COLO829 (cell line): ENCODE measurements at places on chromosomes 16 and 17.

DNA sequence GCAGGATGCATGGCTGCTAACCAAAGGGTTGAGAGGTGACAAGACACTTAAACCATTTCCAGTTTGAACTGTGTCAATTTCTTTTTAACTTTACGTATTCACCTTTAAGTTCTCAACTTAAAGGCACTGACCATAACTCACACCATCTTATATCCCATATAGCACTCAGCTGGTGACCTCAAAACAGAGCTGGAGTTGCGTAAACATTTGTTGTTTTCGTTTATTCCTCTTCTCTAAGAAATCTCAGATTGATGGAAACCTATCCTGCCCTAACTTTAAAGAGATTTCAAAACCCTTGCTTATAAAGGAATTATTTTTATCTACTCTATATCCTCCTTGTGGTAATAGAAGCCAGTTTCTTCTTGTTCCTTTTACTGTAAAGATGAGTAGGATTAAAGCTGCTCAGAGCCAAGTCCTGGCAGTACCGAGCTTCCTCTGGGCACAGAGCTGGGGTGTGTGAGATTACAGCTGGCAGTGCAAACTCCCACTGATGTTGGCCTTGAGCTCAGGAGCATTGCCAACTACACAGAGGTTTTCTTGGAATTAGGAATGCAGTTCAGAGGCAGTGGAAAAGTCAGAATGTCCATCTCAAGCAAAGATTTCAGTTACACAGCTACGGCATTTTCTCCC lies 1.3 kb downstream of the KCTD2 start:
- DNase-seq, result no peak

DNA sequence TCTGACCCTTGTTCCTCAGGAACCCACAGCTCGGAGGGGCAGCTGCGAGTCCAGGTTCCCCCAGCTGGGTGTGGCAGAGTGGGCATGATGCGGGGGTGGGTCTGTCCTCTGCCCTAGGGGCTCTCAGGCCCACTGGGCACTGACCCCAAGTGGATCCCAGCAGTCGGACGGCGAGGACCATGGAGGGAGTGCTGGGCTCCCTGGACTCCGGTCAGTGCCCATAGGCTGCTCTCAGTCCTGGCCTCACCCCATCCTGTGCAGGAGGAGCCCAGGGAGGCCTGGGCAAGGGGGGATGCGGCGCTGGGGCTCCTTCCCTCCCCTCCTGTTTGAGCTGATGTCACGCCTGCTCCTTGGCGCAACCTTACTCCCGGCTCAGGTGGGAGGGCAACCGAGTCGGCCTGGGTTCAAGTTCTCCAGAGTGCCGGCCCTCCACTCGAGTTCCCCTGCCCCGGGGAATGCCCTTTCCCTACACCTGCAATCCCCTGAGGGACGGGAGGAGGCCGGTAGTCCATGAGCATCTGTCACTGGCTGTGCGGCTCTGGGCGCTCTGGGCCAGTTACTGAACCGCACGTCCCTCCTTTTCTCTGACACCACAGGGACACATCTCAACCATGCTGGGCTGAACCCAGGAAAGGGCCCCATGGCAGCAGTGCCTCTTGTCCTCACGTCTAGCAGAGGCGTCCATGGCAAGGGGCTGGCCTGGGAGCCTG lies 52.6 kb upstream of the ACSF3 start:
- DNase-seq, result no peak

GRCh38 chr17:78865682-78866390 lies 25.2 kb upstream of the USP36 start:
- DNase-seq, result no peak

- no peak for DNase-seq
Measured at GRCh38 chr16:8611886-8612600, 9.5 kb upstream of the METTL22 start.

- no peak for DNase-seq
Measured at GRCh38 chr17:68602289-68602688, 1.1 kb upstream of the FAM20A start.

DNA sequence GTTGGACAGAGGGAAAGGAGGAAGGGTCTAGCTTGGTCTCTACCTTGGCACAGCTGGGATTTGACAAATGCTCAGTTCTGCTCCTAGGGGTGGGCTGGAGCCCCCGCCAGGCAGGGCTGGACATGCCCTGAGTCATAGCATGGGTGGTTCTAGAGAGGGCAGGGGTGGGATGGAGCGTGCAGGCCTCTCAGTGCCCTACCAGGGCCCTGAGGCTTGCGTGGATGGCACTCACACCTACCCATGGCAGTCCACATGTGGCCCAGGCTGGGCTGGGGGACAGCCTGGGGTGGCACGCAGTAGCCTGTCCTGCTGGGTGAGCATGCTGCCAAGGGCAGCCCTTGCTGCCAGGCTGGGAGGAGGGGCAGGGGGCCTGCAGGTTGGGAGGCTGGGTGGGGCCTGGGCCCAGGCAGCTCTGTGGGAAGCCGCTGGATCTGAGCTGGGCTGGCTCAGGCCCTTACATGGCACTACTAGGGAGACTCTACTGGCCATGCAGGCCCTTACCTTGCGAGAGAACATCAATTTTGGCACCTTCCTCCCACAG lies 11.2 kb downstream of the DOC2B start:
- DNase-seq, result no peak

DNA sequence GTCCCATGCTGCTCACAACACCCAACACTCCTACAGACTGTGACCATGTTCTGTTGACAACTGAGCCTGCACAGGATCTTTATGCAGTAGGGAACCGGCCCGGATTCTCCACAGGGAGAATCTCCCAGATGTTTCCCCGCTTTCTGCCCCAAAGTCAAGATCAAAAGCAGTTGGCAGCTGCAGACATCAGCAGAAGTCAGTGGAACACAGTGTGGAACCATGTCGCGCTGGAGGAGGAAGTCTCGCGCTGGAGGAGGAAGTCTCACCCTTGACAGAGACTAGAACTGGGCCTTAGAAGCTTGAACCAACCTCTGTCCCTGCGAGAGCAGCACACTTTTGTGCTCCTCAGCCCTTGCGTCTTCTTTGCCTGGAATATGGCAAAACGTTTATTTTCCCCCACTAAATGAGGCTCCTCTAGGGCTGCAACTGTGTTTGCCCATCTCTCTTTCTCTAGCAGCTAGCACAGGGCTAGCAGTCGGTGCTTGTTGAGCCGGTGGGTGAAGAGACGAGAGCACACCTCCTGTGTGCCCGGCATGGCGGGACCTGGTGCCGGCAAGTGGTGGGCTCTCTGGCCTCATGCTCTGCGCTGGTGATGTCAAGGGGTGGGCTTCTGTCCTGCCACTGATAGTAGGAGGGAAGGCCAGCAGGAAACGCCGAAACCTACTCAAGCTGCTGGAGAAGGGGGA lies 2.1 kb upstream of the MRC2 start:
- no peak for DNase-seq

DNA sequence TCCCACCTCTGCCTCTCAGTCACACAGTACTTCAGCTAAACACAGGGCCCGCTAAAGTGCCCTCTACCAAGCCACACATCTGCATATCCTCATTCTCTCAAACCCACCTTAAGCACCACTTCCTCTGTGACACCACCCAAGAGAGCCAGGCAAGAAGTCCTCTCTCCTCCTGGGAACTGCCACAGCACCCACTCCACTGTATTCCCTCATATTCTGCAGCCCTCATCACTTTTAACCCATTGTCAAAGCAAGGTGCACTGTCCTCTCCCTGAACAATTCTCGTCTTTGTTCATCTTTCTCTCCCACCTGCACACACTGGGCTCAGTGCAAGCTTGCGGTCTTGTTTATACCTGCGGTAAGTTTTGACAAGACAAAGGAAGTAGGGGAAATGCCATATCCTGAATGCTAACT lies 13.6 kb downstream of the CHD9 start:
- DNase-seq, result no peak

GRCh38 chr17:62755141-62755851 lies 52.8 kb downstream of the MARCHF10 start:
- no peak for DNase-seq

- no peak for DNase-seq
Measured at GRCh38 chr16:68466174-68466573, 17.9 kb upstream of the SMPD3 start.

DNA sequence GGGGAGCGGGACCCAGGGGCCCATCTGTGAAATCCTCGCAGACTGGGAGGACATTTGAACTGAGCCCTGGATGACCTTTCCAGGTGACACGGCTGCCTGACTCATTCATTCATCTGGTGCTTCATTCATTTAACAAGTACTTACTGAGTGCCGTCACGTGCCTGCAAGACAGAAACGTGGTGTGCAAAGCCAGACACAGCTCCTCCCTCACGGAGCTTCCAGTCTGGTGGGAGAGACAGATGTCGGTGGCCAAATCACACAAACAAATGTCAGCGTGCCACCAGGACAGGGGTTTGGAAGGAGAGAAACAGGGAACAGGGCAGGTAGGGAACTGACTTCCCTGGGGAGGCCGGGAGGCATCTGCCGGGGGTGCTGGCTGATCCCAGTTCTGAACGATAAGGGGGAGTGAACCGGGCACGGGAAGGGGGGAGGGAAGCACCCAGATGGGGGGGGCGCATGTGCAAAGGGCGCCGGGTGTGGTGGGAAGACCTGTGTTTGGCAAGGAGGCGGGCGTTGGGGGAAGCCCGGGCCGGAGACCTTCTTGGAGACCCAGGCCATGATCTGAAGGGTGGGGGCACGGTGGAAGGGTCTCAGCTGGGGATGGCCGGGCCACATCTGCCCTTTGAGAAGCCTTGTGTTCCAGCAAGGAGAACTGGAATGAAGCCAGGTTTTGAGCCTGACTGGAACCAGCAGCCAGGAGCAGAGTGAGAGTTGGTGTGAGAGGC lies 93.6 kb upstream of the CIBAR2 start:
- DNase-seq, result no peak

GRCh38 chr17:79947351-79948031 lies 88.2 kb downstream of the TBC1D16 start:
- DNase-seq, result no peak

- DNase-seq, result no peak
Measured at GRCh38 chr16:4839942-4840341, 7.1 kb downstream of the GLYR1 start.

- no peak for DNase-seq
Measured at GRCh38 chr16:17335826-17336529, 134.8 kb downstream of the XYLT1 start.

DNA sequence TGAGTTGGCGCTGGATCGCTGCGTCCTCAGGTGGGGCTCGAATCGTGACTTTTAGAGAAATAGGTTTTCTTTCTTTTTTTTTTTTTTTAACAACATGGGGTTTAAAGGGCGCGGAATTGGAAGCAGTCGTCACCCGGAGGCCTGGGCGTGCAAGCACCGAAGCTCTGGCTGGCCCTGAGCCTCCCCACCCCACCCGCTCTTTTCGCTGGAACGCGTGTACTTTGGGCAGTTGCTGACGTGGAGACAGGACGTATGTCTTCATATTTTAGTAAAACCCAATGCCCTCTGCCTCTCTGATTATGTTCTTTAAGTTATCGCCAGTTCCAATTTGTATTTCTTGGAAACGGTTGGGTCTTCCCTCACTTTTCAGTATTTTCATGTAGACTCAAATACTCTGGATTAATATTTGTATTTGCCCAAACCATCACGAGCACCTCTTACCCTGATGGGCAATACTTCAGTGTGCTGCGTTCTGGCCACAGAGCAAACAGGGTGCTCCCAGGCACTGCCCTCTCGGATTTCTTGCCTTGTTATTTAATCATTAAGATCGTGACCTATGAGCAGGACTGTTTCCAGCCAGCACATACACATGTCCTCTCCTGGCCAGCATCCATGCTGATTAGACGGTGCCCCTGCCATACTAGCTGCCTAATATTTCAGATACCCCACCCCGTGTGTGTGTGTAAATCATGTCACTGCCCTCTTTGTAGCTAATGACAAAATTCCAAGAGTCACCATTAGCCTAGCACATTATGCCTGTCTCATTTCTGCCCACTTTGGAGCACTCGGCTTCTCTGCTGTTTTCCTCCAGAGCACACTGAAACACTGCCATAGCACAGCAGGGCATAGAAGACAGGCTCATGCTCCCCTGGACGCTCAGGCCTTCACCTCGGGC lies 805 bp upstream of the C16orf95 start:
- peak; percentile 6 for DNase-seq

DNA sequence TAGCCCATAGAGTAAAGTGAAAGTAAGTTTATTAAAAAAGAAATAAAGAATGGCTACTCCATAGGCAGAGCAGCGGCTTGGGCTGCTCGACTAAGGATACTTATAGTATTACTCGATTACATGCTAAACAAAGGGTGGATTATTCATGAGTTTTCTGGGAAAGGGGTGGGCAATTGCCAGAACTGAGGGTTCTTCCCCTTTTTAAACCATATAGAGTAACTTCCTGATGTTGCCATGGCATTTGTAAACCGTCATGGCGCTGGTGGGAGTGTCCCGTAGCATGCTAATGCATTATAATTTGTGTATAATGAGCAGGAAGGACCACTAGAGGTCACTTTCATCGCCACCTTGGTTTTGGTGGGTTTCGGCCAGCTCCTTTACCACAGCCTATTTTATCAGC lies 13.3 kb upstream of the GAS7 start:
- DNase-seq, result no peak

- peak; percentile 61 for DNase-seq
Measured at GRCh38 chr17:68456339-68457167, 743 bp downstream of the WIPI1 start.

GRCh38 chr17:1529863-1530262 lies 13.5 kb upstream of the INPP5K start:
- DNase-seq, result no peak

- no peak for DNase-seq
Measured at GRCh38 chr17:66509926-66510325, 207.5 kb downstream of the PRKCA start.

DNA sequence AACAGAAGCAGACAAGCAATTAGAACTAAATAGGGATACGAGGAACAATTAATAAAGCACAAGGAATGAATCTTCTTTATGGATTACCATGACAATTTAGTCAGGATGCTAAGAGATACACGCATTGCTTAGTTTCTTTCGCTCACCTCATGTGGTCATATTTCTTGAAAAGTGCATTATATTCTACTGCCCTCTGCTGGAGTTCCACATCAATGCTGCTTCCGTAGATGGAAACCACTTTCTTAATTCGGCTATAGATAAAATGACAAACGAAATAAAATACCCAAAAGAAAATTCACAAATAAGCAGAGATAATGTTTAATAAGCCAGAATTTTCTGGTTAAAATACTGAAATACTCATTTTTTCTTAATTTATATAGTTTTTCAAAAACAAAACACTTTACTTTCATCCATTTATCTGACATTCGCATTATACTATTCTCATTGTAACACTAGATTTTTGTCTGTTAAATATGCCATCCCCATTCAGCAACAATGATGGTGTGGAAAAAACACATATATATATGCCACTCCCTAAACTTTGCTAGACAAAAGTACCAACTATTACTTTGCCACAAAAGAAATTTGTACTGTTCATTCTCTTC lies 22.0 kb upstream of the PHLPP2 start:
- DNase-seq, result peak; percentile 30
